Activated naive CD4-positive, alpha-beta T cell treated with anti-CD3 and anti-CD28 coated beads, Interleukin-2, amount 50 U/mL, for 72 hours (primary cell): ENCODE measurements at places on chromosomes 4 and X. TPM values are rescaled to one million over a fixed set of nuclear protein-coding genes. Genes with fewer than 3 reads are reported as not detected.

TGIF2LX gene
- not detected for total RNA-seq

USP17L21 gene
- total RNA-seq, result not detected

CT45A2 gene
- total RNA-seq, result not detected

CDS1 gene
- total RNA-seq, result 0.07 TPM

VCX gene
- not detected for total RNA-seq

SMIM43 gene
- not detected for total RNA-seq

EVC gene
- 0.14 TPM for total RNA-seq

IL2 gene
- 171 TPM for total RNA-seq

IGFBP7 gene
- 0.32 TPM for total RNA-seq
